ENCODE measurements at places on chromosomes 7 and 10. TPM values are rescaled to one million over a fixed set of nuclear protein-coding genes. Genes with fewer than 3 reads are reported as not detected.

DNA sequence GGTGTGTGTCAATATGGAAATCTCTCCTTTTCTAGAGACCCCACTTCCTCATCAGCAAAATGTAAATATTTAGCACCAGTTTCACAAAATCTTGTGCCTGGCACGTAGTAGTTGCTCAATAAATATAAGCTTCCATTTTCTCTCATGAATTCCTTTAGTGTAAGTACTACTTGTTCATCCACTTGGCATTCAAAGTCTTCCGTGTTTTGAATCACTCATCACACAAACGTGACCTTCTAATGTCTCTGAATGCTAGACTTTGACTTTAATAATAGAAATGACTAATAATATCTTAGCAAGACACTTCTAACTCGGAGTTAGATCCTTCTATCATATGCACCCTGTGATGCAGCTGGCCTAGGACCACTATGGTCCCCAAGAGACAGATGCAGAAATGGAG, 168.7 kb upstream of the ZNF32 start:
- DNase-seq: no peak

GRCh38 chr7:101743241-101743994, 74.0 kb upstream of the CUX1 start:
- peak; percentile 75 for DNase-seq

- no peak for DNase-seq
Measured at GRCh38 chr10:17473228-17473950, 19.0 kb upstream of the ST8SIA6 start.

- peak; percentile 70 for DNase-seq
Measured at GRCh38 chr7:98211221-98211675, at the start of gene BHLHA15. BHLHA15 (plus strand) TSS chr7:98211439; CDS start chr7:98212310, 871 bp downstream.

GRCh38 chr10:93110472-93111146, 36.9 kb downstream of the CYP26A1 start:
- DNase-seq: no peak

GRCh38 chr7:105321754-105322455, 66.8 kb downstream of the SRPK2 start:
- no peak for DNase-seq

DNA sequence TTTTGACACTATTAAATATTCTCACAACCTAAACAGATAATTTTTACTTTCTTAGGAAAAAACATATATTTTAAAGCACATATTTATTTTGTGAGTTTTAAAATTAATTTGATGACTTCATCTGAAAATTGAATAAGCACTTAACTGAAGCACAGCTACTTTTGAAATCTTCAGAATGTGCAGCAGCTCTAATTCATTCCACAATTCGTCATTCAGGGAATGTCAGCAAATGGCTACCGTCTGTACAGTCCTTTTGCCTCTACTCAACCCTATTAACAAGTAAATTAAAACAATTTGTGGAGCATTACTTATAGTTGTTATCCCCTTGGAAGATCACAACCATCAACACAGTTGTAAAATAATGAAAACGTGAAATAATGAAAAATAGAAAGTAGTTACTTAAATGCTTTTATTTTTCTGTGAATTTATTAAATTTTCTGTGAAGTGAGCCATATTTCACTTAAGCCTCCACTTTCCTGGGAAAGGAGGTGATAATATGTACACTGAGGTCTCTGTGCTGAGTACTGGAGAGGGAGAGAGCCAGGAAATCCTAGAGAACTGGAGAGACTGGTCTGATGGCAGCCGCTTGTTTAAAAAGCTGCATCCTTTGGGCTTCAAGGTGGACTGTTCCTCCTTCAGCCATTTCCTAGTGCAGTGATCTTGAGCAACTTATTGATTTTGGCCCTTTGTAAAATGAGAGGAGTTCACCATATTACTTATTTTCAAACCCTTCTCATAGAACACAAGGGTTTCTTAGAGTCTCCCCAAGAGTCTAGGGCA, 70.6 kb downstream of the REEP3 start:
- DNase-seq: no peak

DNA sequence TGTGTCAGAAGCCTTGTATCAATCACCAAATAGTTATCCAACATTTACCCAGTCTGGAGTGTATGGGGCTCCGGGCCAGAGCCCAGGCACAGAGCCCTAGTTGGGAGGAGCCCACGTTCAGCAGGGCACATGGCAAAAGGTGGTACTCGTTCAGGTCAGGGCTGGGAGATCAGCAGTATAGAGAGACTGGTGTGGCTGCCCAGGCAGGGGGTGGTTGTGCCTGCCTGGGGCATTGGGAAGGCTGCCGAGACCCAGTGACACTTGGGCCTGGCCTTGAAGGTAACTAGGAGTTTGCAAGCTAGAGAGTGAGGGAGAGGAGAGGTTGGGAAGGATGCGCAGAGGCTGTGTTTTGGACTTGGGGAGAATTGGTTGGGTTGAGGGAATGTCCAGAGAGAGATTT, 48.9 kb upstream of the IGFBP3 start:
- no peak for DNase-seq

The PPP1R17 gene
- not detected for total RNA-seq

The SPDYE2B gene
- not detected for total RNA-seq
